SIG-M5 (cell line): ENCODE measurements at places on chromosomes 12 and 14.

- DNase-seq: no peak
Observed at GRCh38 chr14:53979747-53980642, 23.4 kb upstream of the BMP4 start.

DNA sequence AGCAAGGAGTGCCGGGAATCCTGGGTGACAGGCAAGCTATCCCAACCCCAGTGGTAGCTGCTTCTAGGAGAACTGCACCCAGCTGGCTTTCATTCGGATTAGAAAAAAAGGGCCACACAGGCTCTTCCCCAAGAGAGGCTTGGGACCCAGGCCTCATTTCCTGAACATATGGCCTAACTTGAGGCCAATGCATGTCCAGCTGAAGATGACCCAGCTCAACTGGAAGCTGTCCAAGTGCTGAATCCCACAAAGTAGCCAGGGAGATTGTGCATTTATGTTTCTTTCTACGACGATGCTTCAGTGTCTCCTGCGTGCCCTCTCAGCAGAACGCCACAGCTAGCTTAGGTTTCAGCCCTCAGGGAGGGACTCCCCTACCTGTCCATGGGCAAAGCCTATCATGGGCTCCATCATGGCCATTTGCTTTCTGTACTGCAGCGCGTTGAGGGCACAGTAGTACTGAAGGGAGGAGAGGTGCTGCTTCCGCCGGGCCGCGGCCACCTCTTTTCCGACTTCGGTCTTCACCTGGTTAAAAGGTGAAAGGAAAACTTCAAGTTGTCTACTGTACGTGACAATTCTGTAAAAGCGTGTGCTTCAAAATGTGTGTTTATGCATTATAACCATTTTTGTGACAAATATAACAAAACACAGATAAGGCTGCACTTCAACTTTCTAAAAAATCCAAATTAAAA, 29.1 kb downstream of the APPL2 start:
- no peak for DNase-seq

DNA sequence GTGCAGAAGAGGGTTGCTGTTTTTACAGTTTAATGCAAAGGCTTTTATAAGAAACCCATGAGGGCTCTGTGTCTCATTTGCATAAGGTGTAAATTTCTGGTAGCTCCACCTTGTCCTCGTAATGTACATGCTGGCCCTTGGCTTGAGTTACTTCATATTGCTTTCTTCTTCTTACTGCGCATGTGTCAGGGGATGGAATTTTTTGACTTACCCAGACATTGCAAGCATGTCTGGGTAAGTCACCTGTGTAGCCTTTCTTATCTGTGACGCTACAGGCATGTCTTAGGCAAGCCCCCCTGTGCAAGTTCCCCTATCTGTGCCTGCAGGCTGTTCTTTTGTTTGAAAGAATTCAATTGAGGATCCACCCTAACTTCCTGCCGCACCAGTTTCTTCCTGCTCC, 274.2 kb downstream of the ETNK1 start:
- DNase-seq: no peak

- DNase-seq: no peak
Observed at GRCh38 chr14:83827383-83827782, 1702.6 kb upstream of the FLRT2 start.

DNA sequence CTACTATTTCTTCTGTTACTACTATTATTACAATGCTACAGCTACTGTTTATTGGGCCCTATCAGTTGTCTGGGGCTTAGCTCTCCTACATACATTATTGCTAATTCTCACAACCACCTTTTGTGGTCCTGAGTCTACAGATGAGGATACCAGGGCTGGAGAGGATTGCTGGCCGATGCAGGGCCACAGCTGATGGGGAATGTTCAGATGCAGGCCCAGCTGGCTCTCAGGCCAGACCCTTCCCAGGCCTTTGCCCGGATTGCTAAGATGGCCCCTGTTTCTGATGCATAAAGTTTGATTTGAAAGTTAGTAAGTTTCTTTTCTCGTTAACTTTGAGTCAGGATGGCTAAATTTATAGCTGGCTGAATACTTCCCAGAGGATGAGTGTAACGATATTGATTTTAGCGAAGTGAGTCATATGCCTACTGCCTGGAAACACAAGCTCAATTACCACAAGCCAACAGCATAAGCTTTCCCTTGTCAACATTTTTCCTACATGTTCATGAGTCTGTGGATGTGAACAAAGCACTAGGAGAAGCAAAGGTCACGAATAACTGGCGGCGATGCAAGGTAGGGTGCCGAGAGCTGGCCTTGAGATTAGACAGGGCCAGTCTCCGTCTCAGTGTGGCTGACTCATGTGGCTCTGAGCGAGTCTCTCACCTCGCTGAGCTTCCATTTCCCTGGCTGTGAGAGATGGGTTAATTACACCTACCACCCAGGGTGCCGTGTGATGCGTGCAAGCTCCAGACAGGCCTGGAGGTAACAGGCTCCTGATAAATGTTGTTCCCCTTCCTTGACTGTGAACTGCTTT, 111.0 kb downstream of the BEGAIN start:
- DNase-seq: no peak

GRCh38 chr14:69584389-69584788, 9.7 kb upstream of the CCDC177 start:
- DNase-seq: no peak

DNA sequence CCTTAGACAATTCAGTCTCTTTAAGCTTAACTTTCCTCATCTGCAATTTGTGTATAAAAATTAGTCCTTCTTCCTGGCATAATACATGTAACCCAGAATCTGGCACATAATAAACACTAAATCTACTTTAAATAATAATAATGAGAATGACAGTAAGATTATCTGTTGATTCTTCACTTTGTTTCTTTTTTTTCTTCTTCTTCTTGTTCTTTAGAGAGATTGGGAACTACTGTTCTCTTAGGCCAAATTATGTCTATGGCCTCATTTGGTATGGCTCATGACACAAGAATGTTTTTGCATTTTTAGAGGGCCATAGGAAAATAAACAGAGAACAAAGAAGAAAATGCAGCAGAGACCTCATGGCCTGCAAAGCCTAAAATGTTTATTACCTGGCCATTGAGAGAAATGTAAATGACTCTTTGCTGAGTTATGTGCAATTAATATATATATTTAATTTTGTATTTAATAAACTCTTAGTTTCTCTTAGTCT, 275.8 kb downstream of the SLC6A15 start:
- no peak for DNase-seq

DNA sequence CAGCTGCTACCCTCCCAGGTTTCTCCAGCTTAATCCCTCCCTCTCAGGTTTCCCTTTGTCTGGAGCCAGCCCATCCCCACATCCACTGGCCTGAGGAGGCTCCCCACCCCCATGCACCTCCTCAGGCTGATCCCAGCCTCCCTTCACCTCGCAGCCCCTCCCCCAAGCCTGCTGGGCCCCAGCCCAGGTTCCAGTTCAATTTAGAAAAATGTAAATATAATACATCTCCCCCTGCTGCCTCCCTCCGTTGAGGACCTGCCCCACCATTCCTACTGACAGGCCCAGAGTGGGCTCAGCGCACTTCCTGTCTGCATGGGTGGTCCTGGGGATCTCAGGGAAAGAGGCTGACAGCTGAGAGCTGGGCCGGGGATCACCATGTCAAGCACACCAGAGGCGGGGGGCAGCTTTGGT, 155.8 kb downstream of the NTF3 start:
- no peak for DNase-seq

DNA sequence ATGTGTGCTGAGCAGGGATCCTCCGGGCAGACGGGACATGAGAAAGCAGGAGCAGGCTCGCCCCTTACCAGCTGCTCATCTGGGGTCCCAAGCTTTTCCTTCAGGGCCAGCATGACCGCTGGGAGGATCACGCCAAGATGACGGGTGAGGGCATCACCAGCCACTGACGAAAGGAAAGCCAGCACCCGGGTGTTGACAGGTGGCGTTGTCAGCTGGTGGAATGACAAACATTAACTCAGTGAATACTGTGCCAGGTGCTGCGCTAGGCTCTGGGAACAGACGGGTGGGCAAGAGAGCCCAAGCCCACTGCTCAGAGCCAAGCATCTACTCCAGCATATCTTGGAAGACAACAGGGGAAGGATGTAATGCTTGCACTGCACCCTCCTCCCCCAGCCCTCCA, 21.3 kb upstream of the RAB35 start:
- no peak for DNase-seq

- DNase-seq: no peak
Observed at GRCh38 chr14:38973083-38973700, 129.8 kb downstream of the SEC23A start.

- no peak for DNase-seq
Observed at GRCh38 chr12:104680070-104680469, 223.3 kb downstream of the CHST11 start.

DNA sequence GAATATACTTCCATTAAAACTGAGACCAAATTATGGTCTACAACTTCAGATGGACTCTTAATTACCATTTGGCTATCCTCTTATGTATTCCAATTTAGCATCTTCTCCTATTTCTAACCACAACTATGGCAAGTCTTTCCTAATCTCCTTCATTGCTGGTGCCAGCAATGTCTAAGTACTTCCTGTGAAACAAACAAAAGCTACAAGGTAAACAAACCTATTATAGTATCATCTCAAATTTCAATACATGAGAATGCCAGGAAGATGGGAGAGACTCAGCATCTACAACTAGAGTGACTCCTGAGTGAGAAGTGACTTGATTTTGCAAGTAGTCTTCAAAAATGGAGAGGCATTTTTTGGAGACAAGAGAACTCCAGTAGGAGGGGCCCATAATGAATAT, 202.9 kb upstream of the ATXN7L3B start:
- no peak for DNase-seq

- no peak for DNase-seq
Observed at GRCh38 chr12:117343849-117344248, 17.6 kb downstream of the NOS1 start.

GRCh38 chr12:45494279-45494678, 235.2 kb upstream of the ARID2 start:
- no peak for DNase-seq

DNA sequence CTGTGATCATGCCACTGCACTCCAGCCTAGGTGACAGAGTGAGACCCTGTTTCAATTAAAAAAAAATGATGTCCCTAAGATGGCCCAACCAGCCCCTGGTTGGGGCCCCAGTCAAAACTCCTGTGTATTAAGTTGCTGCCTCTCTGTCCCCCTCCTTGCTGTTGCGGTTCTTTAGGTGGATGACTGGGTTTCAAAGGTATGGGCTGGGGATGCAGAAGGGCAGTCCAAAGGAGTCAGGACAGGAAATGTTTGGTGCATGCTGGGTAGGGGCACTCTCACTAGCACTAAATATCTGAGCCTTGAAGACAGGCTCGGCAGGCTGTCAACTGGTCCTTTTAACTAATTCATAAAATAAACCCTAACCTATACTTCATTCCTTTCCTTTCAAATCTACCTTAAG, 12.0 kb upstream of the PIP4K2C start:
- no peak for DNase-seq

DNA sequence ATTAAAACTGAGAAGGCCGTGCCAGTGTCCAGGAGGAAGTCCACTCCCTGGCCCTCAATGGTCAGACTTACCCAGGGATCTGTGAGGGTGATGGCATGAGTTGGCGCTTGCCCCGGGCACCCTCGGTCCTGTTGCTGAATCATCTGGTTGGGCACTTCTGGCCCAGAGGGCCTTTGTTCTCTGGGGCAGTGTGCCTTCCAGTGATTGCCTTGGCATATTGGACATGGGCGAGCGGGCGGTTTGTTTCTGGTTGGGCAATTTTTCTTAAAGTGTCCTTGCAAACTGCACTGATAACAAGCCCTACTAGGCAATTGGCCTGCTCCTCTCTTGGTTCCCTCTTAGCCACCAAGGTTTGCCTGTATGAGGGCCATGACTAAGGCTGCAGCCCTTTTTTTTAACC, 69.5 kb upstream of the ZDHHC17 start:
- no peak for DNase-seq

DNA sequence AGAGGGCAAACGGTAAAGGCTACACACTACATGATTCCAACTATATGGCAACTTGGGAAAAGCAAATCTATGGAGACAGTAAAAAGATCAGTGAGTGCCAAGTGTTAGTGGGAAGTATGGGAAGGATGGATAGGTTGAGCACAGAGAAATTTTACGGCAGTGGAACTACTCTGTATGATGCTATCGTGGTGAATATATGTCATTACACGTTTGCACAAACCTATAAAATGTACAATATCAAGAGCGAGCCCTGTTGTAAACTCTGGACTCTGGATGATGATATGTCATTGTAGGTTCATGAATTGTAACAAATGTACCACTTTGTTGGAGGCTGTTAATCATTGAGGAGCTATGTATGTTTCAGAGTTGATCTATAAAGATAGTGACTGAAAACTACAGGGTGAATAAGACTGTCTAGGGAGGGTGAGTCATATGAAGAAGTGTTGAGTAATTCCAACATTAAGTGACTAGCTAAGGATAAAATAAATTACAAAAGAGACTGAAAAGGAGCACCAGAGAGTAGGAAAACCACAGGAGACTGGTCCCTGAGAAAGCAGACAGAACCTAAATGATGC, 349.2 kb upstream of the LMO3 start:
- DNase-seq: no peak

DNA sequence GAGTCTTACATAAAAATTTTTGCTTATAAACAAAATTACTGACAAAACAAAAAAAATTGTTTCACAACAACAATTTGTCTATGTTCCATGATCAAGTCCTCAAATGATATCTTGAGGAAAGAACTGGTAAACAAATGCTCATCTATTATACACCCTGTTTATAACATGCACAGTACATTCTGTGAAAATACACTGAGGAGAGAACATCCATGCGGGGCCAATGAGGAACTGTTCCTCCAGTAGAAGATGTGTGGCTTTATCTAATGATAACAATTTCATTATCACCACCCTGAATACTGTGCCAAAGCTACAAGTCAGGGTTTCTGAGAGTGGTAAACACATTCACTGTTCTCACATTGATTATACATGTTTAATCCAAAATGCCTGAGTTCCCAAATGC, 10.8 kb downstream of the MLH3 start:
- DNase-seq: no peak

- DNase-seq: no peak
Observed at GRCh38 chr12:48002773-48003218, 1.5 kb downstream of the COL2A1 start.

DNA sequence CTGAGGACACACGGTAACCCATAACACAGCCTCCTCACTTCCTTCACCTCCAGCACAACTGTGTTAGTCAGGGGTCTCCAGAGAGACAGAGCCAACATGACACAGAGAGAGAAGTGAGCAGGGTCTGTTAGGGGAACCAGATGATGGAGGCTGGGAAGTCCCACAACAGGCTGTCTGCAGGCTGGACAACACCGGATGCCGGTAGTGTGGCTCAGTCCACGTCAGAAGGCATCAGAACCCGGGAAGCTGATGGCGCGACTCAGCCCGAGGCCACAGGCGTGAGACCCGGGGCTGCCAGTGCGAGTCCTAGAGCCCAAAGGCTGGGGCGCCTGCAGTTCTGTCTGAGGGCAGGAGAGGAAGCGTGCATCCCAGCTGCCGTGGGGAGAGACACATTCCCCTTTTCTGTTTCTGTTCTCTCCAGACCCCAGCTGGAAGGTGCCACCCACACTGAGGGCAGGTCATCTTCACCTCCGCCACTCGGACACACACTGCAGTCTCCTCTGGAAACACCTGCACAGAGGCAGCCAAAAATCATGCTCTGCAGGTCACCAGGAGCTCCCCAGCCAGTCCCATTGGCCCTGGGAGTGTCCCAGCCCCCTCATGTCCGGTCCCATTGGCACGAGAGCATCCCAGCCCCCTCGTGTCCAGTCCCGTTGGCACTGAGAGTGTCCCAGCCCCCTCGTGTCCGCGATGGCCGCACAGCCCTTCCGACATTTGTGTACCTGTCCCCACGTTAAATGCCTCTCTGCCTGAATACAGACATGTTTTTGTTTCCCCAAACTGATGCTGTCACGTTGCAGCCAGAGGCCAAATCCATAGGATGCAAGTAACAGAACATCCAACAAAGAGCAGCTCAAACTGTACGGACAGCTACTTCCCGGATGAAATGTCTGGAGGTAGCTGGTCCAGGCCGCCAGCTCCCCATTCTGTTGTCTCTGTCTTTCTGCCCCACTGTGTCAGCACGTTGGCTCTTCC, 7.9 kb upstream of the FBRSL1 start:
- no peak for DNase-seq
